DMS 273 treated with DMSO at 0.1 percent for 48 hours (cell line): ENCODE measurements at places on chromosomes 3 and 15.

DNA sequence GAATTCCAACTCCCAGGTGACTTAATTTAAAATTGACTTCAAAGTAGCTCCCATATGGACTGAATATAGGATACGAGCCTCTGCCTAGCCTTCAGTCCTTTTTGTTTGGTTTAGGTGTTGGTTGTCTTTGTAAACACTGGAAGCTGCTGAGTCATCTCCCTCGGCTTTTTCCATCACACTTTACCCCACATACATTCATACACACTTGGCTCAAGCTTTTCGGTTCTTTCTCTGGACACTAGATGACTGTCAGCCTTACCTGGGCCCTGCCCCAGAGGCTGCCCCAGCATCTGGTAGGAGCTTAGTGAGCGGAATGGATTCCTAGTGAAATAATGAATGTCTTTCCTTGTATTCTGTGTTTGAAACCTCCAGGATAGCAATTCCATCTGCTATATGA lies 201.5 kb upstream of the IL12A start:
- DNase-seq, result peak; percentile 38

DNA sequence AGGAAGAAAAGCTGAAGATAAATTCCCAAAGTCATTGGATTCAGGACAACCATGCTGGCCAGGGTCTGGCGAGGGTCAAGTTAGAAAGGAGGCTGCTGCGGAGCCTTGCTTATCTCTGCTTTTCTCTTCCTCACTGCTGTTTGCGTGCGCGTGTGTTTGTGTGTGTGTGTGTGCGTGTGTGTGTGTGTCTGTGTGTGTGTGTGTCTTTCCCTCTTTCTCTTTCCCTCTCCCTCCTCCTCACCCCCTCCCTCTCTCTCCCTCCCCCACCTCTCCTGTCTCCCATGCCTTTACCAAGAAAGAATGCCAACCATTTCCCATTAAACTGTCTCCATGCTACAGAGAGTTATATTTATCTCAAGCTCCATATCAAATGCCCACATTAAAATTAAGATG lies at the start of gene COLQ:
TSS of gene COLQ (minus strand) at position 134 of the 393 bp plus-strand sequence. CDS start at position 53, 81 bp downstream.
- DNase-seq, result no peak

GRCh38 chr15:23645371-23646164 lies 2.1 kb downstream of the MAGEL2 start:
- DNase-seq, result no peak

DNA sequence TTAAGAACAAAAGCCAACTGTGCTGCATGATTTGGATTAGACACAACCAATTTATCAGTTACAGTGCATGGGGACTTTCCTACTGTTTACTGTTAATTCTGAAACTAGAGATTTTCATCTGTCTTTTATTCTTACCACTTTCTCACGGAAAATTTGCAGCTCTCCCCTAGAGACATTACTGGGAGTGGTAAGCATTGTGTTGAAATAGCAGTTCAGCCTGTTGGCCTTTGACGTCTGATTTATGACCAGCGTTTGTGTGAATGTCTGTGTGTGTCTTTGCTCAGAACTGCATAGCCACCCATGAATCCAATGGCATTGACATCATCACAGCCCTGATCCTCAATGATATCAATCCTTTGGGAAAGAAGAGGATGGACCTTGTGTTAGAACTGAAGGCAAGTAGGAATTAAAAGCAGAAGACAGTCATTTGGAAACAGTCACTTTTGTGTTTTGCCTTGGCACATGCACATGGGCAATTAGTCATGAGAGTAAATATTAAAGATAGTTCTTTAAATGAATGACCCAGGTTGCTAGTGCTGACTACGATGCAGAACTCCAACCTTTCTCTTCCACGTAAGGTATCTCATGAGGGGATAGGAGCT lies 202.2 kb upstream of the BHLHE40 start:
- no peak for DNase-seq

GRCh38 chr3:131744765-131745164 lies 242.0 kb upstream of the MRPL3 start:
- DNase-seq, result no peak

- no peak for DNase-seq
Observed at GRCh38 chr15:56984681-56985481, 66.4 kb downstream of the TCF12 start.

DNA sequence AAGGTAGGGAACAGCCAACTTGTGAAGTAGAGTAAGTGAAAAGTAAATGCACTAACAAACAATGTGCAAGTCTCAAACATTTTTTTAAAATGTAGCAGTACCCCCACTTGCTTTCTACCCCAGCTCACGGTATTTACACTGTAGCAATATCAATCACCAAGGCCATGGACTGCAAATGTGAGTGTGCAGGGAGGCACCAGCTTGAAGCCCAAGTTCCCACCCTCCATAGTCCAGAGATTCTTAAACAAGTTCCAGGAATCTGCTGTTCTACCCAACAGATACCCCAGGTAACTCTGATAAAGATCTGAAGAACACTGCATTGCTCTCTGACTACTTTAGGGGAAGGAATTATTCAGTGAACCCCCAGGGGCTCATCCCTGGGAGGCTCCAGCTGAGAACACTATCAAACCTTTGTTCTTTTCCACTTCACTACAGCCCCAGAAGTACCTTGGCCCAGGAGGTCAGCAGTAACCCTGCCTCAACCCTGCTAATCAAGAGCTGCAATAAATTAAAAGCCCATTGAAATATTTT lies 86.1 kb downstream of the FOXP1 start:
- no peak for DNase-seq

- no peak for DNase-seq
Observed at GRCh38 chr3:62525281-62525680, 151.9 kb upstream of the FEZF2 start.

- no peak for DNase-seq
Observed at GRCh38 chr3:16243706-16244490, 20.8 kb downstream of the DPH3 start.

DNA sequence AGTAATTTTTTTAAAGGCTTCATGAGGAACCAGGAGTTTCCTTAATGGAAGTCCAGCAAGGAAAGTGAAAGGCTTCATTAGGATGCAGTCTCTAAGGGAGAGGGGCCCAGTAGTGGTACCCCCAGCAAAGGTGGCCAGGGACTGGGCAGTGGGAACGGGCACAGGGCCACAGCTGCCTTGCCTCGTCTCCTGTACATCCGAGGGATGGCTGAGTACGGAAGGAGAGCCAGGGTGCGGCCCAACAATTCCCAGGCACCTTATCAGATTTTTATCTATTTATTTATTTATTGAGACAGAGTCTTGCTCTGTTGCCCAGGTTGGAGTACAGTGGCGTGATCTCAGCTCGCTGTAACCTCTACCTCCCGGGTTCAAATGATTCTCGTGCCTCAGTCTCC lies 14.5 kb downstream of the SEMA3G start:
- DNase-seq, result no peak

GRCh38 chr3:197425485-197426120 lies 127.2 kb upstream of the DLG1 start:
- no peak for DNase-seq

GRCh38 chr3:119228373-119229145 lies 12.1 kb downstream of the B4GALT4 start:
- no peak for DNase-seq

DNA sequence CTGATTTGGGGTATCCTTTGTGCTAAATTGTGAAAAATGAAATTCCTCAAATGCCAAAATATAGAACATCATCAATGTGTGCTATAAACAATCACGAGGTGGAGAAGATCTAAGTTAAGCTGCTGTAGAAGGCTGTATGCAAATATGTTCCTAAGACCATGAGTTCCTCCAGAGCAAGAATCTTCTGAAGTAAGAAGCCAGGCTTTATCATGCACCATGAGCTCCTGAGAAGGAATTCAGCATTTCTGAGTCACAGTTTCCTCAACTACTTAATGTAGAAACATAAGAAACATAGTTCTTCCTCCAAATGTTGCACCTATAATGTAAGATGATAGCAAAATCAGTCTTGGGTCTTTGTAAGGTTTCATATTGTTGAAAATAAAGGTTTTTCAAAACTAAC lies 241.7 kb upstream of the MDFIC2 start:
- DNase-seq, result no peak

- DNase-seq, result no peak
Observed at GRCh38 chr3:28840976-28841376, 439.9 kb upstream of the RBMS3 start.

- no peak for DNase-seq
Observed at GRCh38 chr3:194178669-194179068, 42.7 kb downstream of the HES1 start.

DNA sequence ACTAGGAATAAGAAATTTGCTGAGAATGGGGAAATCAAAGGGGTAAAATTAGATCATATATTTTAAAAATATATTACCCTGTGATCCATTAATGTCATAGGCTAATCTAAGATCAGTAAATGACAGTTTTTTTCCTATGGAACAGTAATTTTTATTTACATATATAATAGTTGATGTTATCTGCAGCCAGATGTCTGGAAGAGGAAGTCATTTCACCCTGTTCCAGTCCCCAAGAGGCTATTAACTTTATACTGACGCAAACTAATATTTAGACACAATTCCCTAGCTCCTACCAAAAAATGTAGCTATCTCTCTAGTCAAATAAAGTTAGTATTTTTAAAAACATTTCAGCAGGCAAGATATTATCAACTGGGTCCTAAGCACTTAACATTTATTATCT lies 558.0 kb downstream of the MECOM start:
- no peak for DNase-seq

GRCh38 chr15:67790610-67791319 lies 34.5 kb upstream of the SKOR1 start:
- DNase-seq, result no peak

DNA sequence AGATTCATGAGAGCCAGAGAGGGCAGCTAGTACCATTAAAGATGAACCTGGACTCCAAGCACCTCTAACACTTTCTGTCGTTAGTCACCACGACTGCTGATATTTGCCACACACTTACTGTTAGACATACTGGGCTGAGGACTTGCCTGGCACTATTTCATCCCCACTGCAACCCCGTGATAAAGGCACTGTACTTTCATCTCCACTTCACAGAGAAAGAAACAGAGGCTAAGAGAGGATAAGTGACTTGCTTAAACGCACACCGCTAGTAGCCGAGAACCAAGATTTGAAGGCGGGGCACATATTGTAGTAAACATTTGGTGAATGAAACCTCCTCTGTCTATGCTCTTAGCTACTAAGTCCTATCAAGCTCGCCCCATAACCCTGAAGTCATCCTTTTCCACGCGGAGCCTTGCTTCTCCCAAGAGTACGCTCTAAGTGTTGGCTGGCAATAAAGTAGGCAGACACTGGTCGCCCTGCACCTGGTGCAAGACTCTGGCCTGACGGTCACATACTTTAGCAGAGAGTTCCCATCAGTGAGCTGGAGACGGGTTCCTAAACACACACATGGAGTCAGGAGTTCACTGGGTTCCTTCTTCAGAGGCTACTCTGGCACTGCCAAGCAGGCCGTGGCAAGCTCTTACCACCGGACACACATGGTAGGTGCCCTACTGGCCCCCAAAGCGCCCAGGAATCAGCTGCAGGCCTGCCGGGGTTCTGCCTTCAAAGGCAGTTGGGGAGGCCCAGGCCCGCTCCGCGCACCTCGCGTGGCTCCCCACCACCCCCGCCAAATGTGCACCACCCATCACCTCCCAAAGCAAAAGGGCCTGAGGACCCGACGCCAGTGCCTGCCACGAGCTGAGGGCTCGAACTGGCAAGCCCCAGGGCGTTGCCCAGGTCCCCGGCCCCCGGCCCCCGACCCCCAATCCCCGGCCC lies 951 bp downstream of the POMGNT2 start:
- DNase-seq, result no peak

- peak; percentile 20 for DNase-seq
Observed at GRCh38 chr3:192816351-192816750, 89.0 kb upstream of the FGF12 start.

DNA sequence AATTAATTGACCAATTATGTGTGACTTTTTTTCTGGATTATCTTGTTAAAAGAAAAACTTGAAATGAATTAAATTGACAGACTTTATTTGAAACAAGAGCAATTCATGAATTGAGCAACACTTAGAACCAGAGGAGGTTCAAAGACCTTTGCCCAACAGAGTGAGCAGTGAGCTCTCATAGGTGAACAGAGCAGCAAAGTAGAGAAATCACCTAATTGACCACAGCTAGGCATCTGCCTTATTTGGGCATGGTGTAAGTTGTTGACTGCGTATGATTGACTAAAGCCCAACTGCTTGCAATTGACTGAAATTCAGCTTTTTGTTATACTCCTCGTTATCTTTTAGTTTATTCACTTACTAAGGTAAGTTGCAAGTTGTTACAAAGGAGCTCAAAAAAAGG lies 1216.0 kb upstream of the ALCAM start:
- no peak for DNase-seq

DNA sequence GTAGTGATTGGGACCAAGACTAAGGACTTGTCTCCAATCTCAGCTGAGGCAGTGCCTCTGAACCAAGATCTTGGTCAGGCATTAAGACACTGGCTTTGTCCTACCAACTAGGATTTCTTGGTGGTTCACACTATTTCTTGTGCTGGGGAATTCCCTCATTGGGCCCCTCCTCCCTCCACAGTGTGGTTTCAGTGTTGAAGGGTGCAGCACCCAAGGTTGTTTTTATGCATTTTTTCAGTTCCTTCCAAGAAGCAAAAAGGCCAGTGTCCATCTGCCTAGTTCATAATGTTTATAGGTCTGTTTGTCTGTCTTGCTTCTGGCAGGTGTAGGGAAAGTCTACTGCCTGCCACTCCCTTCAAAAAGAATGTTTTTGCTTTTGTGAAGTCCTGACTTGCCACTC lies 10.6 kb upstream of the ITPKA start:
- no peak for DNase-seq

GRCh38 chr3:172143739-172144497 lies 104.5 kb downstream of the FNDC3B start:
- no peak for DNase-seq

GRCh38 chr3:179079537-179079936 lies 7.9 kb upstream of the ZMAT3 start:
- DNase-seq, result no peak

DNA sequence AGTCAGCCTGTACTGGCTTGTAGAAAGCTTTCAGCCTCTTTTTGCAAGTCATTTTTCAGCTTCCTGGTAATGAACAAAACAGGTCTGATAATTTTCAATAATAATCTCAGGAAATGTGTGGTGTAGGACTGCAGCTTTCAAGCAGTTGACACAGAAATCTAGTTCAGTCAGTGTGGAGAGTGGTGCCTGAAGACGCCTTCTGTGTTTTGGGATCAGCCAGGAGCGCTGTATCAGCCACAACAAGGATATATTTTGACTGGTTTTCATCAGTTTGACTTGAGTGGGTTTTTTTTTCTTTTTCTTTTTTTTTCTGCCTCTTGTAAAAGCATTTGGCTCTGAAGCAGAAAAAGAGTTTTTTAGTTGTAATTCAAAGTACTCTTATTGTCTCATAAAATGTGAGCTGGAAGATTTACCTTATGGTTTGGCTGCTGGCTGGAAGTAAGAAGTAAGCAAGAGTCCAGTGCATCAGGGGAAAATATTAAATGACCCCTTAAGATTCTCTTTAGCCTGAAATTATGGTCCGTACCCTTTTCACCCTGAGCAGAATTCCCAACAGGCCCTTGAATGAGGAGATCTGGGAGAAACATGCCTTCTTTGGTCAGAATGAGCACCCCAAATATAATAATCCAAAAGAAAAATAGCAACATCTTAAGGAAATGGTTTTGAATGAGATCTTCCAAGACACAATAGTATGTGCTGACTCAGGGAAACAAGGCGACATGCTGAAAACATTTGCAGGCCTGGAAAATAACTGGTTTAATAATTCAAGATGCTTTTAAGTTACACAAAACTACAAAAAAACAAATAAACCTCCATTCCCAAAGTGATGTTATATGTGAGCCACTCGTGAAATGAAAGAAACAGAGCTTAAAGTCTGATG lies 332.7 kb upstream of the ADAMTS9 start:
- DNase-seq, result no peak

- DNase-seq, result no peak
Observed at GRCh38 chr3:163513149-163513657, 1565.1 kb downstream of the SI start.
